ENCODE measurements at places on chromosomes 4 and X.

DNA sequence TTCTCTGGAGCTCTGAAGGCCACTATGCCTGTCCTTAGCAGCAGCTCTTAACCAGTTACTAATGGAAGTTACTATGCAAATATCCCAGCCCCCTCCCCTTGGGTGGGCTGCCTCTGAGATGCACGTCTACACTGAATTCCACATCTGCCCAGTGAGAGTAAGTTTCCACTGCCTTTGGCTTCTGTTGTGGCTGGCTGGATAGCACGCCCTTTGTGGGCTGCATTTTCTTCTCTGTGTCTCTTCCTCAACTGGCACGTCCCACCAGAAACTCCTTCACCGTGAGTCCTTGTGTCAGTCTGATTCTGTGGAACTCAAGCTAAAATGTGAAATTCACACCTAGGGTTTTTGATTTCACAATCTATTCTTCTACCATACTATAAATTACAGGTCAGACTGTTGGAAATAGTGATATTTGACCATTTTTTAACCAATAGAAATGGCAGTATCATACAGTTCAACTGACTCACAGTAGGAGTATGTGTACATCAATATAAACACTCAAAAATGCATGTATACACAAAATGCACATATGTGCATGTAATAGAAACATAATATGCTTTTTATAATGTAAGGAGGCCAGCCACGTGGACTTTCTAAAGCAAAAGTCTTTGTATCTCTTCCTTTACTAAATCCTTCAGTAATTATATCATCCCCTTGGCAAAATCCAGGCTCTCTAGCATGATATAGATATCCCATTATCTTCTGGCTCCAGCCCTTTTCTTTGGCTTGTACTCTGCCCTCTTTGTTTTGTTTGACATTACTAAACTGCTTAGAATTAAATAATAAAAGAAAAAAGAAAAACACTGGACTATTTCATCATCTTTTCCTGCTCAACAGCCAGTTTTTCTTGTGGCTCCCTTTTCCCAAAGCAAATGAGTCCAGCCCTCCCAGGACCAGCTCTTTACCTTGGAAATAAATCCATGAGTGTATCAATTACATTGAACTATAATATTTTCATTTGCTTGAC, 33.2 kb upstream of the LDB2 start:
- DNase-seq, result no peak

- no peak for DNase-seq
These were observed 53.2 kb downstream of the MAML3 start for GRCh38 chr4:140100771-140101170.

GRCh38 chr4:41363384-41363981, 106.8 kb downstream of the UCHL1 start:
- DNase-seq, result no peak

DNA sequence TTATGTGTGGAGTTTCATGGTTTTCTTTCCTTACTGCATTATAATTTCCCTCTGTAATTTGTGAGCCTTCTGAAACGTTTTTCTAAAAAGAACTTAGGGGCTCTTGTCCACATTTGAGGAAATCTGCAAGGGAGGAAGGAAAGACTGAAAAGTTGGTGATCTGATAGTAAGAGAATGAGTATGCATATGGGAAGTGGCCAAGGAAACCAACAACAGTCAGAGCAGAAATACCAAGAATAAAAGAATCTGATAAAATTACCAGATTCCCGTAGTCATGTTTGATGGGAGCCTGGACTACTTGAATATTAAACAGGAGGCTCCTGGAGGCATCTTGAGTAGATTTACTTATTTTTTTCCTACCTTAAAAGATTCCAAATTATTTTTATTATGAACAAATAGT, 50.1 kb downstream of the MEPE start:
- no peak for DNase-seq

GRCh38 chr4:37609626-37610025, 76.5 kb downstream of the RELL1 start:
- no peak for DNase-seq
